ENCODE measurements at places on chromosomes 1 and 21.

- no peak for DNase-seq
Observed at GRCh38 chr1:19854866-19855265, 27.3 kb upstream of the OTUD3 start.

DNA sequence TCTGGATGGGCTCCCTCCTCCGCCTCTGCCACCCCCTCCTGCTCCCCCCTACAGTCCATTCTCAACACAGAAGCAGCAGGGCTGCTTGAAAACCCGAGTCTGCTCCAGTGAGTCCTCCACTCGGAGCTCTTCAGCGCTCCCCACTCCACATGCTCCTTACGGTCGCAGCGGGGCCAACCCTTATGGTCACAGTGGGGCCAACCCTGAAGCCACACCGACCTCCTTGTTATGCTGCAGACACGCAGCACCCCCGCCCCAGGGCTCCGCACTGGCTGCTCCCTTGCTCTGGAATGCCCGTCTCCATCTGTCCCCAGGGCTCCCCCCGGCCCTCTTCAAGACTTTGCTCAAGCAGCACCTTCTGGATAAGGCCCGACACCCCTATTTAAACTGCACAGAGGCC, 22.6 kb downstream of the GPR157 start:
- DNase-seq: no peak

DNA sequence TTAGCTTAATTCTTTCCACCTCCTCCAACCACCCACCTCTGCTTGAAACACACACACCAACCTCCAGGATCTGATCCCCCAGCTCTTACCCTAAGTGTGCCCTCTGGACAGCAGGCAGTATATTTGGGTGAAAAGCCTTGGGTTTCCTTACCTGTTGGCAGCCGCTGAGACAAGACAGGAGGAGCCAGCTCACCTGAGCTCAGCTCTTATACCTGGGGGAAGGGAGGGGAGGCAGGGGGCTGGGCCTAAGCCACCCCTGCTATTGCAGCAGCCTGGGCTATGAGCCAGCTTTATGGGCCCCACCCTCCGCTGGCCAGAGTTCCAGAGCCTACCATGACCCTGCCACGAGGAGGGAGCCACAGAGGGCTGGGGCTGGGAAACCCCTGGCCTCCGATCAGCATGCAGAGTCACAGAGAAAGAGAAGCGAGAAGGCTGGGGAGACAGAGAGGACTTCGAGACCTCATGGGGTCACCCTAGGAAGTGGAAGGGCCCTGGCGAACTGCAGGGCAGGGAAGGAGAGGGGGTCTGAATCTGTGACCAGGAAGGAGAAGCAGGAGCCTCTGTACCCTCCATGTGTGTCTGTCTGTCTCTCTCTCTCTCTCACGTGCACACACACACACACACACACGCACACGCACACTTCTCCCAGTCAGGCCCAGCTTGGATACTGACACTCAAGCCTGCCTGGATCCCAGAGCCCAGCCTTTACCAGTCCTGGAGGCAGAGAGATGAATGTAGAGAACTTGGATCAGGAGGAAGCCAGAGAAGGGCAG, at the start of gene S100A14:
Gene S100A14 (minus strand): TSS at position 182 of the 773 bp plus-strand sequence. CDS start 467 bp downstream, outside the sequence.
- DNase-seq: no peak

- DNase-seq: no peak
Observed at GRCh38 chr1:10459184-10459583, 9.4 kb downstream of the CORT start.

GRCh38 chr1:223077247-223077833, 65.7 kb downstream of the TLR5 start:
- no peak for DNase-seq

DNA sequence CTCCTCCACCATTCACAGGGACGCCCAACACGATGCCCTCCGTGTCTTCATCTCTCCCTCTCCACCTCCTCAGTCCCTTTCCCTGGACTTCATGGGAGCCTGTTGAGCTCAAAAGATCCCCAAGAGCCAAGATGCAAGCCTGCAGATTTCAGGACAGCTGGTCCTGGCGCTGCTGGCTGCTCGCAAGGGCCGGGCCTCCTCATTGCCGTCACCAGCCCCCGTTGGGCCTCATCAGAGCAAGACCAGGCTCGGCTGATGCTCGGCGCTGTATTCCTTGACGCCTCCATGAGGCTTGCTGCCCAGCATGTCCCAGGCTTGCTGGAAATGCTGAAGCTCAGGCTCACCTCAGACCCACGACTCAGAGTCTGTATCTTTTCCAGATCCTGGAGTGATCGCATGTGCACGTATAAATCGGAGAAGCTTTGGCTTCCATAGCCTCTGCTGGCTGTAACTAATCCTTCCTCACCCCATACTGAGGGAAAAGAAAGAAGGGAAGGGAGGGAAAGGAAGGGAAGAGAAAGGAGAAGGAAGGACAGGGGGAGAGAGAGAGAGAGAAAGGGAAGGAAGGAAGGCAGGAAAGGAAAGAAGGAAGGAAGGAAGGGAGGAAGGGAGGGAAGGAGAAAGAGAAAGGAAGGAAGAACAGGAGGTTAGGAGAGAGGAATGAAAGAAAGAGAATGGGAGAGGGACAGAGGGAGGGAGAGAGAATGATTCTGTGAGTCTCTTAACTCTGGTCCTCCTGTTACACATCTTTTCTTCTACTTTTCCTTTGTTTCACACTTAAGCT, 94.6 kb downstream of the KCNJ15 start:
- no peak for DNase-seq

GRCh38 chr21:43944757-43945156, 67.4 kb upstream of the TRAPPC10 start:
- DNase-seq: no peak

- no peak for DNase-seq
Observed at GRCh38 chr1:163922743-163923201, 601.0 kb downstream of the NUF2 start.

DNA sequence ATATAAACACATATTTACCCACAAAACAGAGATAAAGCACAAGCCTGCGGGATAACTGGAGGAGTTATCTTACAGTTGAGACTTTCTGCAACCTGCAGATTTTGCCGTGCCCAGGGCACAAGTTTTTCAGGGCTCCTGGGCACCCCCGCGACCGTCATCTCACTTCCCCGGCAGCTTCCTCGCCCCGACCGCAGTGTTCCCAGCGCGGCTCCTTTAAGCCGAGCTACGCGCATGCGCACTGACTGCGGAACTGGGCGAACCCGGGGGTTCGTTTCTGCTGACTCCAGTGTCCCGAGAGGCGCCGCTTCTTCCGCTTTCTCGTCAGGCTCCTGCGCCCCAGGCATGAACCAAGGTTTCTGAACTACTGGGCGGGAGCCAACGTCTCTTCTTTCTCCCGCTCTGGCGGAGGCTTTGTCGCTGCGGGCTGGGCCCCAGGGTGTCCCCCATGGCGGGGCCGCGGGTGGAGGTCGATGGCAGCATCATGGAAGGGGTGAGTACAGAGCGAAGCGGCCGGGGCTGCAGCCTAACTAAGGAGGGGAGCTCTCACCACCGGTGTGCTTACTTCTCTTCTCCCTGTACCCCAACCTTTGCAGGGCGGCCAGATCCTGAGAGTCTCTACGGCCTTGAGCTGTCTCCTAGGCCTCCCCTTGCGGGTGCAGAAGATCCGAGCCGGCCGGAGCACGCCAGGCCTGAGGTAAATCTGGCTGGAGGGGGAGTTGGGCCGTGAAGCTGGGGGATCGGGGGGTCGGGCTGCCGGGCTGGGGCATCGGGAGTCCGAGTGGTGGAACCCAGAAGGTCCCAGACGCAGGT, at the start of gene RTCA:
Gene RTCA (plus strand): TSS at position 286 of the 810 bp plus-strand sequence. CDS start 160 bp downstream, at position 446.
- peak; percentile 94 for DNase-seq

- no peak for DNase-seq
Observed at GRCh38 chr1:212944229-212944901, 6.0 kb upstream of the VASH2 start.

DNA sequence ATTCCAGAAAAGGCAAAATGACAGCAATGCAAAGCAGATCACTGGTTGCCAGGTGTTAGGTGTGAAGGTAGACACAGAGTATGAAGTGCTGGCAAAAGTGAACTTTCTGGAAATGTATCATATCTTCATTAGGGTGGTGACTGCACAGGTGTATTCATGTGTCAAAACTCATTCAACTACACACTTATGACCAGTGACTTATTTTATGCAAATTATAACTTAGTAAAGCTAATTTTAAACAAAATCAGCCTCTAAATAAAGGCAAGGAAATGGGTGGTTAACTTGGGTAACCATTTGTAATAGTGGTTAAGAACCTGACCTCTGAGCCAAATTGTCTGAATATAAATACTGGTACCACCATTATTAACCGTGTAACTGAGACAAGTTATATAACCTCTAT, 7.4 kb downstream of the COP1 start:
- no peak for DNase-seq

GRCh38 chr1:59556398-59556797, 258.4 kb upstream of the HOOK1 start:
- no peak for DNase-seq

- no peak for DNase-seq
Observed at GRCh38 chr1:244021427-244021826, 29.7 kb upstream of the ZBTB18 start.

- DNase-seq: no peak
Observed at GRCh38 chr1:40958210-40958609, 21.3 kb upstream of the CTPS1 start.

GRCh38 chr1:213891989-213892902, 95.5 kb upstream of the PROX1 start:
- no peak for DNase-seq

DNA sequence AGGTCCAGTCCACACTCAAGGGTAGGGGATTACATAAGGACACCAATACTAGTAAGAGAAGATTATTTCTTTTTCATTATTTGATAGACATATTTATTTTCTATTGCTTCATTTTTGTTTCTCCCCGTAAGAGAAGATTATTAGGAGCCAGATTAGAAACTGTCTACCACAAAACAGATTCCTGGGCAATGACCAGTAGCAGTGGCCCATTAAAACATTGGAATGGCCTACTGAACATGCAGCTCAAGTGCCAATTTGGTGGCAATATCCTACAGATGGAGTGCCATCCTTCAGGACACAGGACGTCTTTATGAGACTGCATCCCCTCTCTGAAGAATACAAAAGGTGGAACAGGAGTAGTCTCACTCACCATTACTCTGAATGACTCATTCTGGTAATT, 34.0 kb upstream of the ARHGAP29 start:
- DNase-seq: no peak

DNA sequence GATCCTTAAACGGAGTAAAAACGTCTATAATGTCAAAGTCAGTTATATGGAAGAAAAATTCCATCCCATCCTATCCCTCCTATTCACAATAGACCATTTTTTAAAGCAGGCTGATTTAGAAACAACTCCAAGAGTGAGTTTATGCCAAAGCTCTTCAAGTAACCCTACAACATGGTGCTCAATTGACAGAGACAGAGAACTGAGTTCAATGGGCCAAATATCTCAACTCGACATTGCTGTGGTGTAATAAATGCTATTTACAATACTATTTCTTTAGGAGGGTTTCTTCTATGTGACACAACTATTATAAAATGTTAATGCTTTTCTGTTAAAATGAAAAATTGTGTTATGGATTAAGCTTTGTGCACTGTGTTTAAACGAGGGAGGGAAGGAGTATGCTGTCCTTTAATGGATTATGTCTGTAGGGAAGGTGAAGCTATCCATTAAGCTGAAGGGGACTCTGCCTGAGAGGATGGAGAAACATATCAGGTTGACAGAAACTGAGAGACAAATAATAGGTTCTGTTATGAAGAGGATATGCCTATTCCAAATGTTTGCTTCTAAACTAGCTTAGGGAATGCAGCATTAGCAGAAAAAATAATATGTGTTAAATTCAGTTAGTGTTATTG, 362.5 kb upstream of the CHRM3 start:
- DNase-seq: no peak

- no peak for DNase-seq
Observed at GRCh38 chr1:23184212-23184934, 15.7 kb upstream of the LUZP1 start.

DNA sequence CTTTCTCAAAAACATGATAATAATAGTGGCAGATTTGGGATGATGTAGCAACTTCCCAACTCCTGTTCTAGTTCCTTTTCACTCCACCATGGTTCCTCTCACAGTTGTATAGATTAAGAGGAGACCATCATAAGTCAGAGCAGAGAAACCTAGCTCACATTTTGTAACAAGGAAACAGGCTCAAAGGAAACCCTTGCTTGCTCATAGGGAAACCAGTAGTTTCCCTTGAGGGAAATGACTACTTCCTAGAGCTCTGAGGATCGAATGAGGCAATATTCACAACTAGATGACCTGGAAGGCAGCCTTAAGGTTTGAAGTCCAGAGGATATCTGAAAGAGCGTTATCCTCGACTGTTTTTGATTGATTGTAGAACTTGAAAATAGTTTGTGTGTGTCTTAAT, 76.1 kb upstream of the C8B start:
- DNase-seq: no peak

- DNase-seq: no peak
Observed at GRCh38 chr1:61078618-61079295, 3.6 kb upstream of the NFIA start.

GRCh38 chr1:50658459-50659076, 235.3 kb upstream of the DMRTA2 start:
- DNase-seq: no peak

GRCh38 chr1:226494092-226494609, 54.4 kb upstream of the STUM start:
- no peak for DNase-seq

- no peak for DNase-seq
Observed at GRCh38 chr1:157155658-157156057, 17.5 kb upstream of the ETV3 start.

- no peak for DNase-seq
Observed at GRCh38 chr1:16124377-16125087, 31.3 kb downstream of the EPHA2 start.

GRCh38 chr21:28066596-28067387, 925.9 kb downstream of the LTN1 start:
- DNase-seq: no peak

GRCh38 chr1:10302416-10302815, 92.0 kb downstream of the KIF1B start:
- DNase-seq: no peak

- no peak for DNase-seq
Observed at GRCh38 chr1:226814751-226815537, 55.5 kb upstream of the PSEN2 start.

GRCh38 chr1:91940496-91940895, 8.7 kb upstream of the BRDT start:
- DNase-seq: no peak

- no peak for DNase-seq
Observed at GRCh38 chr21:35231090-35231489, 182.0 kb upstream of the RUNX1 start.

DNA sequence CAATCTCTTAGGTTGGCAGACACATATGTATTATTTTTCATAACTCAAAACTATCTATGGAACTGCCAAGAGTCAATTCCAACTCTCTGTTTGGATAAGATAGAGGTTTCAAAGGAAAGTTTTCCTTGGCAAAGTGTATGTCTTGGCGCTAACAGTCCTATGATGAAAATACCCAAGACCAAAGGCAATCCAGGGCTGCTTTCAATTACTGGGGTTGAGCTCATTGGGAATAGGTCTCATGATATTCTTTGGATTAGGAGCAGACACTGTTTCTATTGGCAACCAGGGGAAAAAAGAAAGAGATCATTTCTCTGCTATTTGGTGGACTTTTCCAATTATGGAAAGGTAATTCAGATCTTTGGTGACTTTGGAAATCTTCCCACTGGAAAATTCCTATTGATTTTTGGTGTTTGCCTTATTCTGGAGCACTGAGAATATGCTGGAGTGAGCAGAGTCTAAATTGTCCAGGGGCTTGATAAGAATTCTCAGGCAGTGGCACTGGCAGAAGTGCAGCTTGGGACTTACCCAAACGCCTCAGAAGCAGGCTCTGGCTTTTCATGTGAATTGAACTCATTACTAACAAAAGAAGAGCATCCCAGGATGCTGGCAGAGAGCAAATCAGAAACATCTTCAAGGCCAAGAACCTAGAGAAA, 20.4 kb upstream of the PLXNA2 start:
- DNase-seq: no peak
